ENCODE measurements at places on chromosomes 1 and 21.

GRCh38 chr1:44347280-44347679 lies 7.8 kb downstream of the ERI3 start:
- DNase-seq, result no peak

GRCh38 chr1:51962486-51963356 lies 27.8 kb downstream of the RAB3B start:
- no peak for DNase-seq

- DNase-seq, result peak; percentile 37
Measured at GRCh38 chr1:26696654-26697430, 1.0 kb downstream of the ARID1A start.

- DNase-seq, result no peak
Measured at GRCh38 chr1:46181343-46182260, 5.3 kb upstream of the P3R3URF start.

DNA sequence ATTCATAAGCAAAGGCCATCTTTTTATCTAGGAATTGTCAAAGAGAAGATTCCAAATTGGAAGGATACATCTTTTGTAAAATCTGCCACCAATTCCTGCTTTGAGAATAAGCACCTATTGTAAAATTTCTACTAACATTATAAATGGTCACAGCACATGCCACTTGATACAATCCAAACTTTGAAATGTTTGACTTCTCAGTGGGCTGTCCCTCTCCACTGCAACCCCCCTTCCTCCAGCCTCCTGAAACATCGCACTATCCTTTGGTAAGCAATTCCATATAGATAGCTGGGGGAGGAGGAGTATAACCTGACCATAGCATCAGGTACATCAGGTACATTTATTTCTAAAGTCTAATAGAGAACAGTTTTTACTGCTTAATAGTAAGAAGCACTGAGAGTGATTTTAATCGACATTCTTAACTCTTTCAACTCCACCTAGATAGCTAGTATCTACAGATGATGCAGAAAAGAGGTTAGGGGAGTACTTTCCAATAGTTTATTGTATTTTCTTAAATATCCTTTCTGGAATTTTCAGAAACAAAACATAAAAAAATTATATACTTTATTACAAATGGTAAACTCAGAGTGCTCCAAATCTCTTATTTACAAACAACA lies 2.9 kb downstream of the JUN start:
- DNase-seq, result no peak

GRCh38 chr1:37146071-37146470 lies 111.8 kb upstream of the GRIK3 start:
- DNase-seq, result no peak

DNA sequence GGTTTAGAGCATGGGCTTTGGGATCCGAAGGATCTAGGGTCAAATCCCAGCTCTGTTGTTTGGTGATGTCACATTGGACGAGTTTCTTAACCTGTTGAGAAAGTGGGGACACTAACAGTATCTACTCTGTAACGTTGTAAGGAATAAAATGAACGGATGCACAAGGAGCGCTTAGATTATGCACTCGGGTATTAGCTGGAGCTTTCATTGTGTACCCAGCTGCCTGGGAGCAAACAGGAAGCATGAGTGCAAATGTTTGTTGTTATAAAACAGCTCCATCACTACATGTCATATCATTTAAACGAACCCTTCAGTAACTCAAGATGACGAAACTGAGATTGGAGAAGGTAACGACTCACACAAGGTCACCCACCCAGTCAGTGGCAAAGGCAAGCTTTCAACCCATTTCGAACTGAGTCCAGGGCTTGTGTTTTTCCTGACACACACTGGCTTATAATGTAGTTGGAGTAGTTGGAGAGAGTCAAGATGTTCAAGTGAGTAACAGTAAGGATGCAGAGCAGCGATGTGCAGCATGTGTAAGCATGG lies 16.2 kb upstream of the SLC6A17 start:
- no peak for DNase-seq

DNA sequence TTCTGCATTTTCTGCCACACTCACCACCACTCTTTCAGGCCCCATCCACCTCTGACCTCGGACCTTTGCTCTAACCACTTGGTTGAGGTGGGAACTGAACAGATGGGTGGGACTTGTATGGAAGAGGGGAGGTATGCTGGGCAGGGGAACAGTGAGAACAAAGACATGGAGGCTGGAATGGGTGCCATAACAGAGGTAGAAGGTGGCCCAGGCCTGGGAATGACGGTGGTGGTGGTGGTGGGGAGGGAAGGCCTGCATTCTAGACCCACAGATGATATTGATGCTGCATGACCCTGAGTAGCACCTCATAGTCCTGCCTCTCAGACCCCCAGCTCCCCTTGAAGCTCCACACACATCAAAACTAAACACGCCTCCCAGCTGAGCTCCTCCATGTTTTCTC lies 5.2 kb upstream of the CSF3R start:
- DNase-seq, result no peak

DNA sequence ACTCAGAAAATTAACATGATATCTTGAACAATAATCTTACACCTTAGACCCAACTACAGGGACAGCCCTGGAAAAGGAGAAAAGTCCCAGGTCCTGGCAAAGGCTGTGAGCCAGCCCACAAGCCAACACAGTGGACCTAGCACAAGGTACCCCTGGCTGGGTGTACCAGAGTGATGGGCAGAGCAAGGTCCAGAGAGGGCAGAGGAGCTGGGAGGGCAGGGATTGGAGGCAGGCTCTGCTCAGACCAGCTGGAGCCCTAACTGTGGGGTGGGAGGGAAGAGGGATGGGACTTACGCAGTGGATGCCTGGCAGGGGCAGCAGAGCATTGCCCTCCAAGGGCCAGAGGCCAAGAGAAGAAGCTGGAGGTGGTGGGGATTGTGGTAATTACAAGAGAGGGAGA lies 101.6 kb downstream of the KCND3 start:
- no peak for DNase-seq

DNA sequence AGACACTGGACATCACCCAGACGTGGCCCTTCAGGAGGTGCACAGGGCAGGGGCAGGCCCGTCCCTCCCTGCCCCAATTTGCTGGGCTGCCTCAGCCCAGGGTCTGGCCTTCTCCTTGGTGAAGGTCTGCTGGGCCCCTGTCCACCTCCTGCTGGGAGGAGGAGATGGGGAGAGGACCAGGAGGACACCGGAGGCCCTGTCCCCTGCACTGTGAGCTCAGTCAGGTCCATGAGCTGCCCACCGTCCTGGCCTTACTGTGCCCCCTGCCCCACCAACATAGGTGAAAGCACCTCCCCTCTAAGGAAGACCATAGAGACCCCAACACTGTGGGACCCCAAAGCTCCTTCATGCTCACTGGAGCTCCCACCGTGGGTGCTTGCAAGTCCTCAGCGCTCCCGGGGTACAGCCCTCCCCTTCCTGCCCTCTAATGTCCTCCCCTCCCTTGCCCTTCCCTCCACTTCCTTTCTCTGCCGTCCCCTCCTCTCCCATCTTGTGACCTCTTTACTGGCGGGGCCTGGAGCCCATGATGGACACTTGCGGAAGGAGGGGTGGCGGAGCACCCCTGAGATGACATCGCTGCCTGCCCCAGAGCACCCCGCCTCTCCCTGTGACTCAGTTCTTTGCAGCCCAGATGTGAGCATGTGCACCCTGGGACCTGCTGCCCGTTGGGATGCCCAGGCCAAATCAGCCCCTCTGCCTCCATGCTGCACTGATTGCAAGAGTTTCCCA lies 4.6 kb downstream of the LRRC3 start:
- no peak for DNase-seq

DNA sequence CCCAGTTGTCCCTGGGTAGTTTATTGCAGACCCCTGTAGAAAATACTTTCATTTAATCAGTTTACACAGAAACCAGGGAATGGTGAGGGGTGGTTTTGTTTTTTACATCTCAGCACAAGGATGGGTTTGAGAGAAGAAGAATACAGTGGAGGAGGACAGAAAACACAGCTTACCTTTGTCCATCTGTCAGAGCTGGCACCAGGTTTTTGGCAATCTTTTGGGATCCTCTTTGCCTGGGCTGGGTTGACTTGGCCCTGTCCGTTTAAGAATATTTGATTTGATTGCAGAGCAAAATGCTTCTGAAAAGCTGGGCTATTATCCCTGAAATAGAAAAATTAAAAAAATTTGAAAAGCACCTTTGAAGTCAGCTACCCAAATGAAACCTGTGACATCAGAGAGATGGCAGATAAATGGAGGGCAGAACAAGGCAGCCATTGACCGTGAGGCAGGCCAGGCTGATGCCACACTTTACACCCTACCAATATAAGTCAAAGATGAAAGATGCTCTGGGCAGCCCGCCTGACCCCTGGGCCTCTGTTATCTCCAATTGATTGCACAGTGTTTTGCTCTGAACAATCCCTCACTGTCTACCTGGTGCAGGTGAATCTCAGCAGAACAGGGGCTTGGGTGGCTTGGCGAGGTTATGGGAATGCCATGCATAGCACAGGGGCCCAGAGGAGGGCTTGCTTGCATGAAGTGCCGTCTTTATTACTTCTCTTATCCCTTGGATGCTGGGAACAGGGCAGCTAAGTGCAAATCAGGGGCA lies 218.8 kb downstream of the LMX1A start:
- DNase-seq, result no peak

- DNase-seq, result no peak
Measured at GRCh38 chr1:80457409-80457808, 1343.3 kb upstream of the ADGRL2 start.

DNA sequence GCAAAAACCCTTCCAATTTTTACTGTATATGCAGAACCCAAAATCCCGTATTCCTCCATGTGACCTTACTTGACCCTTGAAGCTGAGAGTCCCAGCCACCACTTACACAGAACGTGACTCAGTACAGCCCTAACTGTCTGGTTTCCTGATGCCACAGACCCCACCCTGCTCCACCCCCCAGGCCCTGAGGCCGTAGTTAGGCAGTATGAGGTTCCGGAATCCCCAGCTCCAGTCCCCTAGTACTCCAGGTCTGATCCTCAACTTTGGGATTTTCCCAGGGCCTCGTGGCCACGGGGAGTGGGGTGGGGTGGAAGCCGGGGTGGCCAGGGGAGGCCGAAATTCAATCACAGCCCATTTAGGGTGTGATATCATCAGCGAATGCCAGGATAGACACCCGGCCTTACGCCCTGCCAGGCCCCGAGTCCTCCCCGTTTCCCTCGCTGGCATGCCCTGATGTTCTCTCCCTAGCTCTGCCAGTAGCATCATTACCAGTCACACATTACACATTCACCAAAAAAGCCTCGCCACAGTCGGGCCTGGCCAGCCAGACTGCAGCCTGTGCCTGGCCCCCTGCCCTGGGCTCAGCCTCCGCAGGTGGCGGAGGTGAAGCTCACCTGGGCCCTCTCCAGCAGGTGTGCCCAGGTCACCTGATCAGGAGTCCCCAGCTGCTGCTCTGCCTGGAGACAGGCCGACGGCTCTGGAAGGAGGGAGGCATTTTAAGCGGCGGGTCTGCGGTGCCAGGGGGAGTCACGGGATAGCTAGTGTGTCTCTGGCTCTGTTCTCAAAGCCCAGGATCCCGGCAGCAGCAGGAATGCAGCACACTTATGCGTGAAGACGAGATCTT lies 70.8 kb downstream of the SCCPDH start:
- DNase-seq, result no peak

- DNase-seq, result no peak
Measured at GRCh38 chr21:14454016-14455009, 71.4 kb upstream of the HSPA13 start.

DNA sequence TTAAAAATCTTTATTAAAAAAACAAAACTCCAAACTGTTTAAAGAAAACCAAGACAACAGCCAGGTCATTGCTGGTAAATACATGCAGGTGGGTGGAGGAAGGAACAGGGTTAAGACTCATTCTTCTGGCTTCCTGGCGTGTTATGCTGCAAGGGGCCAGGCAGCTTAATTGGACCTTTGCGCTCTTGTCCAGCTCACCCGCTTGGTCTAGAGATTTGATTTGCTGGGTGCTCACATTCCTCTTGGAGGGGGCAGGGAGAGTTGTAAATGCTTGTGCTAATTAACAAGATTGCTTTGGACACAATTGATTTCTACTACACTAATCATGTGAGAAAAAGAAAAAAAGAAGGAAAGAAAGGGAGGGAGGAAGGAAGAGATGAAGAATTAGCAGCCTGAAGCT lies 10.5 kb downstream of the CEP104 start:
- DNase-seq, result no peak

DNA sequence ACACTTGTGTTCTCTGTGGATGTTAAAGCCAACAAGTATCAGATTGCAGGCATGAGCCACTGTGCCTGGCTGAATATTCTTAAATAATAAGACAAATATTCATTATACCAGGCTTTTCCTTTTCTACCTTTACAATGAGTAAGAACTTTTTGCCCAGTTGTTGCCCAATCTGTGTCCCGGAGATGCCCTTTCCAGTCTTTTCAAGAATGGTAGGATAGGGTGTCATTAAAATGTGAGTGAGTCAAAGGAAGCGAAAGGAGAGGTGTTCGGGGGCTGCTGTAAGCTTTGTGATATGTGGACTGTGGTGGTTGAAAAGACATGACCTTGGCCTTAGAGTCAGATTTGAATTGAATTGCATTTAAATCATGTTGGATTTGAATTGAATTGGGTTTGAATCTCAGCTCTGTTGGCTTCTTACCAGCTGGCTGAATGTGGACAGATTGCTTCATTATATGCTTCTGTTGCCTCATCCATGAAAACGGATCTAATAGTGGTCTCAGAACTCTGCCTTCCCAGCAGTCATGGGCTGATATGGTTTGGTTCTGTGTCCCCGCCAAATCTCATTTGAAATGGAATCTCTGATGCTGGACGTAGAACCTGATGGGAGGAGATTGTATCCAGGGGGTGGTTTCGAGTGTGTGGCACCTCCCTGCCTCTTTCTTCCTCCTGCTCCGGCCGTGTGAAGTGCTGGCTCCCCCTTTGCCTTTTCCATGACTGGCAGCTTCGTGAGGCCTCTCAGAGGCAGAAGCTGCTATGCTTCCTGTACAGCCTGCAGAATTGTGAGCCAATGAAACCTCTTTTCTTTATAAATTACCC lies 22.7 kb upstream of the AADACL3 start:
- DNase-seq, result no peak

- no peak for DNase-seq
Measured at GRCh38 chr1:83829106-83829505, 169.8 kb downstream of the TTLL7 start.

DNA sequence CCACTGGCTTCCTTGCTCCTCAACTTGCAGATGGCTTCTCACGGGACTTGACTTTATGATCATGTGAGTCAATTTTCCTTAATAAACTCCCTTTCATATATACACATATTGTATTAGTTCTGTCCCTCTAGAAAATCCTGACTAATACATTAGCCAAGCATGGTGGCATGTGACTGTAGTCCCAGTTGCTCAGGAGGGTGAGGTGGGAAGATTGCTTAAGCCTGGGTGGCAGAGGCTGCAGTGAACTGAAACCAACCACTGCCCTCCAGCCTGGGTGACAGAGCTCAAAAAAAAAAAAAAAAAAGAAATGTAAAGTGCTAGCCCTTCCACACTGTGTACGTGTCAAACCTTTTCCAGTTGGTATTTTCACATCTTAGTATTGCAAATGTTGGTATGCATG lies 857.0 kb downstream of the LTN1 start:
- no peak for DNase-seq

DNA sequence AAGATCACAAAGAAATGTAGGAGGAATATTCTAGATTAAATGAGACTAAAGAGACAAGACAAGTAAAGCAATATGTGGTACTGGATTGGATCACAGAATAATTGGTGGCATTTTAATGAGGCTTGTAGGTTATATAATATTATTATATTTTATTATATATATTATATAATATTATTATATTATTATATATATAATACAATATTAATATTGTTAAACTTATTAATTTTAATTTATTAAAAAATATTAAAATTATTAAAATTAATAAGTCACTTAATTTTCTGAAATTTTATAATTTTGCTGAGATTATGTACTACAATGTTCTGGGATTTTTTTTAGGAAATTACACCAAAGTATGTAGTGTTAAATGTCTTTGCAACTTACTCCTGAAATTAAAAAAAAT lies 311.9 kb downstream of the COL11A1 start:
- DNase-seq, result no peak

- no peak for DNase-seq
Measured at GRCh38 chr1:241706257-241706656, 54.2 kb downstream of the WDR64 start.
